ENCODE measurements at places on chromosomes 2 and 18.

GRCh38 chr2:28413152-28413898 lies 20.7 kb downstream of the FOSL2 start:
- no peak for DNase-seq

DNA sequence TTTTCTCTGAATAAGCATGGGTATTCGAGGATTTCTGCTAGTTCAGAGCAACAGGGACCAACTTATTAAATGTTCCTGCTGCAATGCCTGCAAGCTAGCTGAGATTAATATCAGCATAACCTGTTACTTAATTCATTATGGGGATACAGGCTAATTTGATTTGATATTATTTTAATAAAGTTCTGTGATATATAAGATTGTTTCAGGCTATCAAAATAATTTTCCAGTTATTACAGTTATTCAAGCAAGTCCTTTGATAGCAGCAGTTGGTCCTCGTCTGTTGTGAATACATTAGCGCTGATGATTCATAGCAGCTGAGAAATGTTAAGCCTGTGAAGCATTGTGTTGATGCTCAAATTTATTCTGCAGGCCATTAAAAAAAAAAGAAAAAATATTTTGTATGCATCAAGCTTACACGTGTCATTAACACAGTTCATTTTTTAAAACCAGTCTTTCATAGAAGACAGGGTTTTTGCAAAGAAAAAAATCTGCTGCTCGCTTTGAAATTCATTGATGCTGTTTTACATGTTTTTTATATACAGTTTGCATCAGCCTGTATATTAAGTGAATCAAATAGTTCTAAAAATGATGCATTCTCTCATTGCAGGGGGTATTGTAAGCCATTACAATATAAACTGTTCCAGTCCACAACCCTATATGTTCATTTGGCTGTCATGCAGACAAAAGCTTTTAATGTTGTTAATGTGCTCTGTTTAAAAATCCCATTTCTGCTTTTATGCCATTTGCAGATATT lies 482.5 kb downstream of the BCL11A start:
- DNase-seq = no peak

DNA sequence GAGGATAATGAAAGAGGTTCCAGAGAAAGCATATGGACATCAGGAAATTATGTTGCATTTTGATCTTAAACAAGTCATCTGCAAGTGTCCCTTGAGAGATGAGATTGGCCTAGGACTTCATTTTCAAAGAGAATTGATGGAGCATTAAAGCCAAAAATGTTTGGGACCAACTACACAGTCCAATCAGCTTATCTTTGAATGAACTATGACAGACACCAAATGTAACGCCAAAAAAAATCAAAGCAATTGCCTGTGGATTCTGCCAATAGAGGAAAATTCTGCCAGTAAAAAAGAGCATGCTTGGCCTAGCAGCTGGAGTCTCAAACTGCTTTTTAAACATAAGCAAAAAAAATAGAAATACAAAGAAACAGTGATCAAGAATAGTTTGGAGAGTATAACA lies 594.5 kb upstream of the CHAC2 start:
- no peak for DNase-seq

GRCh38 chr2:126717928-126718327 lies 62.0 kb downstream of the GYPC start:
- DNase-seq = no peak

DNA sequence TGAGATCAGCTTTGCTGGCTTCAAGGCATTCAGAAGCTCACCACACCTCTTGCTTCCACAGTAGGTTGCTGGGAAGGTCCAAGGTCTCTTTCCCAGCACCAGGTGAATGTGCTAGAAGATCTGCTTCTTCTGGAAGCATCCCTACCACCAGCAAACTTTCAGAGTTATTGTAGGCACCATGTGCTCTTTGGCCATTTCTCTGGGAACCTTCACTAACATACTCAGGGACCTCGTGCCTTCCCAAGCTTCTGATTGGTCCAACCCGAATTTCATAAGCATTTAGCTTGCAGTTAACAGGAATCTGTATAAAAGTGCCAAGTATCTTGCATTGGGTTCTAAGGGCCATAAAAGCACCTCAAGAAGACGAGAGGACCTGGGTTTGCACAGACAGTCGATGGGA lies 86.5 kb upstream of the ARL4C start:
- DNase-seq = no peak

DNA sequence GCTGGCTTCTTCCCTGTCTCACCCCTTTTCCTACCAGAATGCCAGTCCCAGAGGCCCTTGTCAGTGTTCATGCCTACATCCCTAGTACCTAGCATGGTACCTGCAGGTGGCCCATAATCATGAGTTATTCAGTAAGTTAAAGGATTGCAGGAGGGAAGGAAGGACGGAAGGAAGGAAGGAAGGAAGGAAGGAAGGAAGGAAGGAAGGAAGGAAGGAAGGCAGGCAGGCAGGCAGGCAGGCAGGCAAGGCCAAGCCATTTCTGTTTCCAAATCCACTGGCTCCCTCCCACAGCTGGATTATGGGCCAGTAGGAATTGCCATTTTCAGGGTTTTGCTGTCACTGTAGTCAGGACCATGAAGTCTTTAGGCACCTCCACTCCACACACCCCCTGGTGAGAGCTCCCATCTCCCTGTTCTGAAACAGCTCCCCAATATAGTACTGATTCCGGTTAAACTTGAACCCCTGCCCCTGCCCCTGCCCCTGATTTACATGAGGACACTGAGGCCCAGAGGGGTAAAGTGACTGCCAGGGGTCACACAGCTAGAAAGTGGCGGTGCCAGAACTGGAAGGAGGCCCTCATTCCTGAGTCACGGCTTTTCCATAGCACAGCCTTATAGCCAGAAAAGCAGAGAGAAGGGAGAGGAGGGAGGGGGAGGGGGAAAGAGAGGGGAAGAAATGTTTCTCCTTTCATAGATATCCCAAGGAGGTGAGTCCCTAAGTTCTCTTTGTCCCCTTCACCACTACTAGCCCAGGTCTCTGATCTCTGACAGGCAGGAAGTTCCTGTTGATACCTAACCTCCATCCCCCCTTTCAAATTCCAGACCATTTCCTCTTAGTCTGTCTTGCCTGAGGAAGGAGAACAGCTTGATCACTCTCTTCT lies 12.2 kb upstream of the TNS1 start:
- no peak for DNase-seq

GRCh38 chr2:143473820-143474219 lies 344.6 kb downstream of the ARHGAP15 start:
- DNase-seq = no peak

Measured in stimulated activated CD4-positive, alpha-beta T cell treated with anti-CD3 and anti-CD28 coated beads, Interleukin-4, amount 100 ng/mL, for 4 hours (primary cell).